Mesothelial cell of epicardium (in vitro differentiated cells): ENCODE measurements at places on chromosomes 2 and 18.
A peak's percentile ranks its signal among the peaks of the same experiment; 100 is the strongest.

GRCh38 chr2:48929571-48930301, 174.2 kb upstream of the LHCGR start:
- no peak for DNase-seq

DNA sequence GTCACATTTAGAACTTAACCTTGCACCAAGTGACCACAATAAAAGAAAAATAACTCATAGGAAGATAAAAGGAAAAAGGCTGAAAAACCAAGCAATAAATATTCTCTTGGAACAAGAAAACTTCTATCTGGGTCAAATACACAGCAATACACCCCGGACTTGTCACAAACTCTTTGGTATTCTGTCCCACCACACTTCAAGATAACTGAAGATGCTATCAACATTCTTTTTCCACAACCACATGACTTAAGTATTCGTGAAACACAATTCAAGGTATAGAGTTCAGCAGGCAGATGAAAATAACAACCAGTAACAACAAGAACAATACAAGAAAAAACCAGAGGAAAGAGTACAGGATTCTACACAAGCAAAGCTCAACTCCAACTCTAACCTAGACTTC, 18.0 kb downstream of the MBD2 start:
- DNase-seq, result no peak

DNA sequence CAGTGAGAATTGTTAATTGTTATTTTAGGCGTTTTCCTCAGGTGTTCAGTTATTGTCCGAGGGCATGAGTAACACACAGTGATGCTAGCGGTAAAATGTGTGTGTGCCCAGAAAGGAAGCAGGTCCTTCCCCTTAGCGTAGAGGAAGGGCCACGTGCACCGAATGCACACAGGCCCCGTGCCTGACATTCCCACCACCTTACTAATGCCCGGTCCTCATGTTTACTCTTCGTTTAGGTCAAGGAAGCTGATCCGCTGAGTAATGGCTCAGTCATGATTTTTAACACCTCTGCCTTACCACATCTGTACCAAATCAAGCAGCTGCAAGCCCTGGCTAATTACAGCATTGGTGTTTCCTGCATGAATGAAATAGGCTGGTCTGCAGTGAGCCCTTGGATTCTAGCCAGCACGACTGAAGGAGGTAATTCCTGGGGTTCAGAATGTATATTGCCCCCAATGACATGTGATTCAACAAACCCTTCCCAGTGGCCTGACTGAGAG, 76.7 kb downstream of the MERTK start:
- DNase-seq, result no peak

DNA sequence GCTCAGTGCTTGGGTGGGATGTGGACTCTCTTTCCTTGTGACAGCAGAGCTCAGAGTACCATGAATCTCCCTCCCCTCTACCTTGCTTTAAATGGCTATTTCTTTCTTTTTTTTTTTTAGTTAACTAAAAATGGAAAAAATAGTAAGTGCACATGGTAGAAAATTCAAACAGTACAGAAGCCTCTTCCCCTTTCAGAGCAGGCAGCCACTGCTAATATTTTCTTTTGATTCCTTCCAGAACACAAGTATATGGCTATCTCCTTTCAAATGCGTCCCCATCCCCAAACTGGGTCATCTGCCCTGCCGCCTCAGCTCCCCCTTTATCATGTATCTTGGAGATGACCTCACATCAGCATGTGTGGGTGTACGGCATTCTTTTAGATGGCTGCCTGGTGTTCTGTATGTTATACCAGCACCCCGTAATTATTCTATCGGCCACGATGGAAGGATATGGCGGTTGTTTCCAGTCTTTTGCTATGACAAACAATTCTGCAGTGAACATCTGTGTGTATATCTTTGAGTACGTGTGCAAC, 70.5 kb upstream of the DLX2 start:
- no peak for DNase-seq

- DNase-seq, result no peak
These were observed 136.7 kb downstream of the TMEM247 start for GRCh38 chr2:46615986-46616485.

- no peak for DNase-seq
These were observed 185.4 kb upstream of the REV1 start for GRCh38 chr2:99675130-99675661.

GRCh38 chr2:189217541-189217940, 38.0 kb upstream of the COL5A2 start:
- DNase-seq, result no peak

GRCh38 chr2:226405465-226405864, 394.2 kb downstream of the IRS1 start:
- no peak for DNase-seq

DNA sequence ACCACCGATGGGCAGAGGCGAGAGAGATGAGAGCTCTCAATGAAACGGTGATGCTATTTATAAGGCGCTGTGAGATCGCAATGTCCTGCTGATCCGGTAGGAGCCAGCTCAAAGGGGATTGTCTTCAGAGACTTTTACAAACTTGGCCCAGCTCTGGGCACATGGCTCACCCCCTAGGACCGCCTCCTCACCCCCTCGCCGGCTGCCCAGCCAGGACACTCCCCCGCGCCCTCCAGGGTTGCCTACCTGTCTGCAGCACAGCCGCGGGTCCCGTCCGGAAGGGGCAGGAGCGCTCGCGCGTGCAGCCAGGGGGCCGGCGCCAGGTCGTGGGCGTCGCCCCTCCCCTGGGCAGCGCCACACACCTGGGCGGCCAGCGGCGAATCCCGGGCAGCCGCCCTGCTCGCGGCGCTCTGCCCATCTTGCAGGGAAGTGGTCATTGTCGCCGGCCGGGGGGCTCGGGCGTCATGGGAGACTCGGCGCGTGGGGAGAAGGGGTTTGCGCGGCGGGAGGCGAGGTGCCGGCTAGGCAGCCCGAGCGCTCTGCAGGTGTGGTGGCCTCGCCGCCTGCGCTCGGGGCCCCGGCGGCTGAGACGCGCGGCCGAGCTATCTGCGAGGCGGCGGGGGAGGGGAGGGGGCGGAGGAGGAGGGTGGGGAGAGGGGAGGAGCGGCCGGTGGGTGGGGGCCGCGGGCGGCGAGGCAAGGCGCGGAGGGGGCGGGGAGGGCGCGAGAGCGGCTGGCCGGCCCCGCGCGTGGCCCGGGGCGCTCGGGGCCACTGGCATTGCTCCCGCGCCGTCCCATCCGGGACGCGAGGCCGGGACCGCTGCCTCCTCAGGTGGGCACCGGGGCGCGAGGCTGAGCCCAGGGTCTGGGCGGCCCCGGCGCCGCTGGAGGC, at the start of gene GRB14:
Gene GRB14 (minus strand): TSS at position 610 of the 891 bp plus-strand sequence. CDS start 173 bp downstream, at position 437.
- DNase-seq, result peak; percentile 26

DNA sequence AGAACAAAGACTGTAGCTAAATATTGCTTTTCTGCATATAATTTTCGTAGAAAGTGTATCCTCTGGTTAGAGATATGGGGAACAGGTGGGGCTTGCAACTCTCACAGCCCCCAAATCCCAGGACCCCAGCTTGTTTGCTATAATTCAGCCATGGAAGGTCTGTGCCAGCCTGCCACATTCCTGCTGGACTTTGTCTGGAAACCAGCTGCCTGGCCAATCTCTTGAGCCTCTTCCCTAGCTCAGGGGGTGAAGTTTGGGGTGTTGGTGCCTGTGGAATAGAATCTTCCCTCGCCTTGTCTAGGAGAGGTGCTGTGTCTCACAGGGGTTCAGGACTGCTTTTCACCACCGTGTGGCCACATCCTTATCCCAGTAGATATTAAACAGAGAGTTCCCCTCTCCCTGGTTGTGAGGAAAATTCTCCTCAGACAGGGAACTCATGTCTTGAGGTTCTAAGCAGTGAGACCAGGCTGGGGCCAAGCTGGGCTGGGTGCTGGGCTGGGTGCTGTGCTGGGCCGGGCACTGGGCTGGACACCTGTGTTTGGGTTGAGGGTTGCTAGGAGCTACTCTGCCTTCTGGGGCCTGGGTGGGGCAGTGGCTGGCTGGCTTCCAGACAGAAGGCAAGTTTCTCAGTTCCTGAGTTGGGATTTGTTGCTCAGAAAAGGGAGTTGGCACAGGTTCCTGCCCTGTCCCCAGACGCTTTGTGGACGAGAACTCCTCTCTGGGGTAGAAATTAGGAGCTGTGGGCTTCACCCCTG, 12.3 kb downstream of the TOGARAM2 start:
- DNase-seq, result no peak

GRCh38 chr2:109351164-109351756, 222.3 kb downstream of the SH3RF3 start:
- DNase-seq, result no peak

DNA sequence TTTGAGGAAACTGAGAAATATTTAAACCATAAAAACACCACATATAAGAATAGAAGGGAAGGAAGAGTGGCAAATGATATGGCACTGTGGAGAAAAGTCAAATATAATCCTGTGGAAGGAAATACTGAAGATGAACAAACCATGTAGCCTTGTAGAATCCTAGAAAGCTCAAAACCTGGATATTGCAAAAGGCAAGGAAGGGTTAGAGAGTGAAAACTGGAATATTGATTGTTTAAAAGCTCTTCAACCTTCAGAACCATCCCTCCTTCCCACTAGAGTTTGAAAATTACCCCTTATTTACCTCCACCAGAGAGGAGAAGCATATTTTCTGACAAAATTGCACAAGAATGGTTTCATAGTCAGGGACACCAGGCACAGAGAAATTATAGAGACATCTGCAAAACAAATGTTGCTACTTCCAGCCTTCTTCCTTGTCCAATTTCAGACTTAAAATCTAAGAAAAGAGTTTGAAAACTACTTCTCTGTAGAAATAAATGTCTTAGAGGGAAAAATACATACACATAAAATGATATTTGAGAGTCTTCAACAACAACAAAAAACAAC, 48.0 kb downstream of the ANTXR1 start:
- no peak for DNase-seq

DNA sequence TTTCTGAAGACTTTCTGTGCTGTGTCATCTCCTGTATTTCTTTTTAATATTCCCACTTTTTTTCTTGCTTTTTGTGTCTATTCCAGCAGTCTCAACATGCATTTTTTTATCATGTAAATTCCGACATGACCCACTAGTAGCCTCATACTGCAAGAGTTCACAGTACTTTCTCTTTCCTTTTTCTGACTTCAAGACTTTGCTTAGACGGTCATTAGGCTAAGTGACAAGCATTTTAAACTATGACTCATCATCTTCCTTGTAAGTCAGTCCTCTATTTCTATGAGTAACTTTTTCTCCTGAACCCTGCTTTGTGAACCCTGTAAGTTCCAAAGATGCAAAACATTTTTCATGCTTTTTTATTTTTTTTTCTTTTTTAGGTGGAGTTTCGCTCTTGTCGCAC, 381.2 kb downstream of the TXNL1 start:
- DNase-seq, result no peak

- DNase-seq, result no peak
These were observed 12.5 kb downstream of the ZC3H8 start for GRCh38 chr2:112242384-112242783.

- no peak for DNase-seq
These were observed 116.9 kb downstream of the RND3 start for GRCh38 chr2:150370561-150370960.

- no peak for DNase-seq
These were observed 108.0 kb downstream of the CLIP4 start for GRCh38 chr2:29223257-29223656.

DNA sequence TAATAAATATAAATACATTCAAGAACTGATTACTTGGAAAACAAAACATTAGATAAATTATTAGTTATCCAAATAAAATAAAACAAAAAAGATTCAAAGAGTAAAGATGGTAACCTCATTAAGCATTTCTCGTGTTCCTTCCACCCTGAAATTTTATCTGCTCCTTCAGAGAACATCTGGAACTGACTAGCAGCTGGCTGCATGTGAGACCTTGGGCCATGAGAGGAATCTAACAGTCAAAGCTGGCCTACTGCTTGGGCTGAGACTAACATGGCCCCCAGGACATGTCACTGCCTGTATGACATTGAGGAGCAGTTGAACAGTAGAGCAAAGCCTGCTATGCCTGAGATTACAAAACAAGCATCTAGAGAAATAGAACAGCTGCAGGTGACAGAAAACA, 208.5 kb upstream of the ZSWIM2 start:
- no peak for DNase-seq

DNA sequence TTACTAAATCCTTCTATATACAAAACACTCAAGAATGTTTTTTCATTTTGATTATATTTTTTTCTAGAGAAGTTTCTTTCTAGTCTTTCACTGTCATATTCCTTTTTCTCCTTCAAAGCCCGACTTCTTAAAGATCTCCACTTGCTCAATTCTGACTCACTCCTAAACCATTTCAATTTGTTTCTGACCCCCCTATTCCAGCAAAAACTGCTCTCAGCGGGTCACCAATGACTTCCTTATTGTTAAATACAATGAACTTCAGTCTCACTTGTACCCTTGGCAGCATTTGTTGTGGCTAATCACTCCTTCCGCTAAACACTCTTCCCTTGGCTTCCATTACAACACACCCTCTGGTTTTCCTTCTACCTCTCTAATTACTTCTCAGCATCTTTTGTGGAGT, 111.1 kb upstream of the RBBP8 start:
- no peak for DNase-seq

GRCh38 chr2:25506226-25506625, 164.5 kb upstream of the DNMT3A start:
- no peak for DNase-seq
